ENCODE measurements at places on chromosomes 13 and 19. TPM values are rescaled to one million over a fixed set of nuclear protein-coding genes. Genes with fewer than 3 reads are reported as not detected.

GRCh38 chr19:46944918-46945628, 74.6 kb upstream of the NPAS1 start:
- DNase-seq, result peak; percentile 48

DNA sequence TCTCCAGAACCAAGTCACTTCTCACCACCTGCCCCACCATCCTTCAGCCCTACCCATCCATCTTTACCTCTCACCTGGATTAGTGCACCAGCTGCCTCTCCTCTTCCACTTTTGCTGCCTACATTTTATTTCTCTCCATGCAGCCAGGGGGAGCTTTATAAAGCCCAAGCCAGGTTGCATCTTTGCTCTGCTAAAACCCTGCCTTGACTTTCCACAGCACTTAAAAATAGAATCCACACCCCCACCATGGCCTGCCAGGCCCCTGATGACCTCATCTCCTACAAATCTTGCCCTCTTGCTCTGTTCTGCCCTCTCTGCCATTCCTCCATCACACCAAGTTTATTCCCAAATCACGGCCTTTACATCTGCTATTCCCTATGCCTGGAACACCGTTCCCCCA, 1.8 kb downstream of the HOOK2 start:
- no peak for DNase-seq

GRCh38 chr13:29538652-29539040, 56.8 kb downstream of the SLC7A1 start:
- DNase-seq, result no peak

Gene CCNE1
- total RNA-seq, result 17.6 TPM

DNA sequence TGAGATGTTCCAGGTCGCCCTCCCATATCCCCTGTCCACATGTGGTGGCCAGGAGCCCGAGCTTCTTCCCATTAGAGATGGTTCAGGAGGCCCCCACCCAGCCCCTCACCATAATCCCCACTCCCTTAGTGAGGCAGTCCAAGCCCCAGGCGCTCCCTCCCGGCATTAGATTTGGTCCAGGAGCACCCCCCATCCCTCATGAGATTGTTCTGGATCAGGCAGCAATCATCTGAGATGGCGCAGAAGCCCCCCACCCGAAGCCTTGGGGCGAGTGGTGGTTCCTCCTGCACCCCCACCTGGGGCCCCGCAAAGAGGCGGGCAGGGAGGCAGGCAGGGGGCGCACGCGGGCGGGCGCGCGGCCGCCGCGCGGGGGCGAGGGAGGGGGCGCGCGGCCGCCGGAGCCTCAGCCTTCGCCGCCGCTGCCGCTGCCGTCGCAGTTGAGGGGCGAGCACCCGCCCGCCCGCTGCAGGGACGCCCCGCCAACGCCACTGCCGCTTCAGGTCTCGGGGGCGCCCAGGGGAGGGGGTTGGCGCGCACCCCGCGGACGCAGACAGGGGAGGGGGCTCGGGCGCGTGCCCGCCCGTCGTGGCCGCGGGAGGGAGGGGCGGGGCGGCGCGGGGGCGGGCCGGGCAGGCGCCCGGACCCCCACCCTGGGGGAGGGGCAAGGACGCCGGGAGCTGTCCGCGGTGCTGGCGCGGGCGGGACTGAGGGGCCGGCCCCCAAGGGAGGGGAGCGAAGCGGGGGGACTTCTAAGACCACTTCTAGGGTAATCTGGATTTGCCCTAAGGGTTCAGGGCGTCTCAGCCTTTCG, 46.4 kb upstream of the SHKBP1 start:
- peak; percentile 57 for DNase-seq
